Fibroblast of skin of scalp (primary cell): ENCODE measurements at places on chromosomes 7 and 10.
A peak's percentile ranks its signal among the peaks of the same experiment; 100 is the strongest.

DNA sequence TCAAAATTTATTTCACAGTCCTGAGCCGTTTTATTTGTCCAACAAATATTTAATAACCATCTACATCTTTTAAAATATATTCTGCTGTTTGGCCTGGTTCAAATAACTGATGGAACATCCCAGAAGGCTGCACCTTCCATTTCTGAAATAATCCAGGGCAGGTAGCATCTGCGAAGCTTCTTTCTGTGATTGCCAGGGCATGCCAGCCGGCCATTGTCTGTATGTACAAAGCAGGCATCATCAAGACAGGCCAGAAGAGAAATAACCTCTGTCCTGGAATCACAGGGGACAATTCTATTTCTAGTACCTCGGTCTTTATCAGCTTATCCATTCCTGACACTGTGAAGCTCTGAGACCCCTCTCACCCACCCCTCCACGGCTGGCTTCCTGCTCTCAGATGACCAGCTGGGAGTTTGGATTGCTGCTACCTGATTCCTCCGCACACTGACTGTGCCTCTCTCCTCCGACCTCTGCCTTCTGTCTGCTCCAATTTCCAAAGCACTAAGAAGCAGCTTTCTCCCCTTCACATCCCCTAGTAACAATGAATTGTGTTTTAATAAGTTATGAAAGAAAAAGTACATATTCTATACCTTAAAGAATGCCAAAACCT lies 8.0 kb downstream of the DGKI start:
- DNase-seq, result no peak

- DNase-seq, result no peak
Measured at GRCh38 chr7:7181519-7182155, 707 bp upstream of the C1GALT1 start.

DNA sequence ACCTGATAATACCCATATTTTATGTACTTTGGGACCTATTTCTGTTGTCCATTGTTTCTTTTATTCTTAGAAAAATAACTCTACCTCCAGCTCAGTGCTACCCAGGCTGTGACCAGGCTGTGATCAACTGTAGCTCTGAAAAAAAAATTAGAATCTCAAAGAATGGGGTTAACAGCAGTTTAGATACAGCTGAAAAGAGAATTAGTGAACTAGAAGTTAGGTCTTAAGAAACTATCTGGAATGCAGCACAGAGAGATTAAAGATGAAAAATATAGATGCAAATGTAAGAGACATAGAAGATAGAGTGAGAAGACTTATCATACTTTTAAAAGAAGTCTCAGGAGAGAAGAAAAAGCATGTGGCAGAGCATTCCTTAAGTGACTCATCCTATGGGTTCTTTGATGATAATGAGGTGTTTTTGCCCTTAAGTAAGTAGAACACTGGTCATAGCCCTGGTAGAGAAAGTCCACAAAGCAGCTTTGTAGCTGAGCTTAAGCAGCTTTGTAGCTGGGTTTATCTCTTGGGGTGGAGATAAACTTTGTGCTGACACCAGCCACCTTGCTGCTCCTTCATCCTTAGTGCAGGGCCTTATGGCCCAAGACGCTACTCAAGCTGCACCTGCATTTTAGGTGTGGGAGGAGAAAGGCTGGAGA lies 27.3 kb upstream of the SFRP5 start:
- no peak for DNase-seq

DNA sequence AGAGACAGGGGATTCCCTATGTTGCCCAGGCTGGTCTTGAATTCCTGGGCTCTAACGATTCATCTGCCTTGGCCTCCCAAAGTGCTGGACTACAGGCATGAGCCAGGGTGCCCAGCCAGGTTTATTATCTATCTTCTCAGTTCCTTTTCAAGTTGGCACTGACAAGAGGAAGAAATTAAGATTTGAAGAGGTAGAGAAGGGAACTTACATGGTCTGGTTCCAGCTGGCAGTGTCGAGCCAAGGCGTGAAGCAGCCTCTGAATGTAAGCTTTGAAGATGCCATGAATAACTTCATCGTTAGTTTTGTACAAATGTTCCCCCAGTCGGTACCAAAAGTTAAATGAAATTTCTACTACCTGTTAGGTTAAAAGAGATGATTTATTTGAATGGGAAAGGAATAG lies 57.7 kb downstream of the TNPO3 start:
- DNase-seq, result no peak

DNA sequence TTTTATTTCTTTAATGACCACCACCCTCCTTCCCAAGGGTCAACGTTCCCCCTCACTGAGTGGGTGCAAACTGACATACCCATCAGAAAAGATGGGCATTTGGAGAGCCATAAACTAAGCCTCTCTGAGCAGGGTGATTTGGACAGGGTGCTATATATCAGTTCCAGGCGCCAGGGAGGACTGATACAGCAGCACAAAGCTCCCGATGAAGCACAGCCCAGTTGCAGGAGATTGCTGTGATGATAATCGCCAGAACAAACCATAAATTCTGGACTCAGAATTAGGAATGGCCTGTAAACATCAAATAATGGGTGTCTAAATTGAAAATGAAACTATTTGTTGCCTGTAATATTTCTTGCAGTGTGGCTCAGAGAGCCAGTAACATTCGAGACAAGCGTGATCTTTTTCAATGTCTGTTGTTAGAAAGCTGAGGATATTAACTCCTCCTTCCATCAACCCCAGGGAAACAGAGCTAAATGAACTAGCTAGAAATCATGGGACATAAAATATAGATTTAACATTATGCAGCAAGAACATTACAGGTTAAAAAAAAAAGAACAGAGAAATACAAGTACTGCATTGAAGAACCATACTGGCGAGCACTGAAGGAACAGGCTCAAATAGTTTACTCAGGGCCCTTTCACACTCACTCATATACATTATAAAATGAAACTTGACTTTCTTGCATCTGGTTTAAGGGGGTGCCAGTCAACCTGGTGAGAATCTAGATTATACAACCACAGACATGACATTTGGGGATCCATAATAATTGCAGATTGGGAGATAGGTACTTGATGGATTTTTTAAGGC lies 137.5 kb upstream of the LRRTM3 start:
- DNase-seq, result no peak

- DNase-seq, result peak; percentile 9
Measured at GRCh38 chr10:98957801-98958200, 277.9 kb downstream of the HPSE2 start.

GRCh38 chr7:33971106-33971505 lies 65.8 kb downstream of the BMPER start:
- no peak for DNase-seq

- DNase-seq, result no peak
Measured at GRCh38 chr7:641269-641671, 85.2 kb upstream of the DNAAF5 start.

- DNase-seq, result peak; percentile 87
Measured at GRCh38 chr10:91198781-91199180, 21.7 kb upstream of the PCGF5 start.

DNA sequence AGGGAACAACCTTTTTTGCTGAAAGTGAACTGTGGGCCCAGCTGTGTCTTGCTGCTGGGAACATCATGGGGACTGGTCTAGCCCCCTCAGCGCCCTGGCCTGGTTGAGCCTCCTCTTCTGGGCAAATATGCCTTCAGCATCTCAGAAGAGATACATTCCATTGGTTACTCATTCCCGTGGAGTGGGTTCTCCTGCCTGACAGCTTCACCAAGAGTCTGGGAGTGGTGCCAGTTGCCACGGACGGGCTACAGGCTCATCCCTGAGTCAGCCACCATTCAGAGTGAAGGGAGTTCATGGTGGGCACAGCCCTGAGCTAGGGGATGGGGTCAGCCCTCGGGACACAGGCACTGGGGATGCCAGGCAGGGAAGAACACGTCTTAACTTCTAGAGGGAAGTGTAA lies 81.9 kb downstream of the RAMP3 start:
- DNase-seq, result peak; percentile 81

GRCh38 chr10:99345350-99345749 lies 16.2 kb downstream of the CNNM1 start:
- peak; percentile 29 for DNase-seq

DNA sequence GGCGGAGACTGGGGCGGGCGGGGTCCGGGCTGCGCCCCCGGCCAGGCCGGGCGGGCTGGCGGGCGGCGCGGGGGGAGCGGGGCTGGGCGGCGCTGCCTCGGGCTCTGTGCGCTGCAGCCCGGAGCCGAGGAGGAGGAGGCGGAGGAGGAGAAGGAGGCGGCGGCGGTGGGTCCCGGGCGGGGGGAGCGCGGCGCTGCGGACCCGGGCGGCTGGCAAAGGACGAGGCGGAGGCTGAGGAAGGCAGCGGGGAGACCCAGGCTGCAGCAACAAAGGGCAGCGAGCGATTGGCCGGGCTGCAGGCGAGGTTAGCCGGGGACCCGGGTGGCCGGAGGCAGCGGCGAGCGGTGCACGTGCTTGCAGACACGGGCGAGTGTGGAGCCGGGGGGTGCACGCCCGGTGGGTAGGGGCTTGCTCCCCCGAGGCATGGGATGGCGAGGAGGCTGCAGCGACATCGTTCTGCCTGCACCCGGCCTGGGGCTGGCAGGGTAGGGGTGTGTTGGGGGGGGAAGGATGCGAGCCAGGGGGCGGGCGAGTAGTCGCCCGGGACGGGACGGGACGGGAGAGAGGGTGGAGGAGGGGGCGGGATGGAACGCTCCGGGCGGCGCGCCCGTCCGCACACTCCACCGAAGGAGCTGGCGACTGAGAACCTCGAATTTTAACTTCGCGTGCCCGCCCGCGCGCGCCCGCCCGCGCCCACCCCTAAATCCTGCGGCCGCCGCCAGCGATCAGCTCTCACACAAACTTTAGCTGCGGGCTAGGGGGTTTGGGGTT lies 844 bp upstream of the KAT6B start:
- DNase-seq, result no peak
